NCI-H524 (cell line): ENCODE measurements at places on chromosomes 2 and 18.

GRCh38 chr2:181742922-181743722 is 62.8 kb upstream of the NEUROD1 start:
- no peak for DNase-seq

DNA sequence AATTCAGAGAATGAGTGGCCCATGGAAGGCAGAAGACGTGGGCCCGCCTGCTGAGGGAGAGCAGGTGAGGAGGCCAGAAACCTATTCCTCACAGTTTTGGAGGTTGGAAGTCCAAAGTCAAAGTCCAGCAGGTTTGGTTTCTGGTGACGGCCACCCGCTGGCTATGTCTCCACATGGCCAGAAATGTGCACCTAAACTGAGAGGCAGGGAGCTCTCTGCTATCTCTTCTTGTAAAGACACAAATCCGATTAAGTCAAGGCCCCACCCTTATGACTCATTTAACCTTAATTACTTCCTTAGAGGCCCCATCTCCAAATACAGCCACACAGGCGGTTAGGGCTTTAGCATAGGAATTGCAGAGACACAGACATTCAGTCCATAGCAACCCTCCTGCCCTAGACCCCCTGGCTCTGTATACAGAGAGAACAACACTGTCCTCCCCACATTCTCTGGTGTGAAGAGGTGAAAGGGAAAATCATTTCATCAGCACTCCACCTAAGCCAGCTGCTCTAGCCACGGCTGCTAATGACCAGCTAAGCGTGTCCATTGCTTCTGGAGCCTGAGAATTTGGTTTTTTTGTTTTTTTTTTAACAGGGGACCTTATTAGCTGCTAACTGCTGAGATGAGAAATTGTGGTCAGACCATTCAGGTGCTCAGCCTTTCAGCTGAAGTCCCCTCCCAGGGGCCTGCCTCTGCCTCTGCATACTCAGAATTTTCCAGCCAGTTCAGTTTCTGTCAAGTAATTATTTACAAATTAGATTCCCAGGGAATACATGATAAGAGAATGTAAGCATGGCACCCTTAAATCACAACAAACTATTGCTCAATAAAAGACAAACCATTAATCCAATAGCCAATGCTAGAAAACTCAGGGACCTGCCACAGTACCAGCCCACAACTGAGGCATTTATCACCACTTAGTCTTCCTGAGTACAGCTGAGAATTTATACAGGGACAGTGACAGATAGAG is 368.7 kb upstream of the ID2 start:
- DNase-seq: peak; percentile 62

- no peak for DNase-seq
Observed at GRCh38 chr2:199940373-199940772, 14.9 kb downstream of the TYW5 start.

GRCh38 chr2:30149513-30149912 is 2.7 kb downstream of the YPEL5 start:
- no peak for DNase-seq

DNA sequence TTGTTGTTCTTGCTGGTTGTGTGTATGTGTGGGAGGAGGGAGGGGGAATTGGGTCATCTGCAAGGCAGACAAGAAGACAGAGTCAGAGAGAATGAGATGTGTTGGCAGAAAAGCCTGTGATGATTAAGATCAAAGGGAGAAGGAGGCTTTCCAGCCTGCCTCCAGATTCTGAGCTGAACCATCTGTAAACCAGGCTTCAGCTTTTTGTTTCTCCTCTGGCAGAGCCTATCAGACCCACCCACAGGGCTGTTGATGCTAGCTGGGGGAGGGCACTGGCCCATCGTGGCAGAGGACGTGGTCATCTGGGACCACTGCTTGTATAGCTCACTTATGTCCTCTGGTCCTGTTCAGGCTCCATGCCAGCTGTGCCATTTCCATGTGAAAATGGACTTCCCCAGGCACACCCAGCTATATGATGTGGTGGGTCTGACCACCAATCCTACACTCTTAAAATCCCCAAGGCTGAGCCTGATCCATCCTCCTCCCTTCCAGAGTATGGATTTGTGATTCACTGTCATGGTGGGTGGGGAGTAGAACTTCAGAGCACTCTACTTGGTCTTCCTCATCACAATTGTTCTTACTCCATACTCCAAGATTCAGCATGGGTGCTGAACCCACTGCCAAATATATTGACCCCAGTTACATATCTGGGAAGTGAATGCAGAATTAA is 27.8 kb upstream of the COL6A3 start:
- no peak for DNase-seq

DNA sequence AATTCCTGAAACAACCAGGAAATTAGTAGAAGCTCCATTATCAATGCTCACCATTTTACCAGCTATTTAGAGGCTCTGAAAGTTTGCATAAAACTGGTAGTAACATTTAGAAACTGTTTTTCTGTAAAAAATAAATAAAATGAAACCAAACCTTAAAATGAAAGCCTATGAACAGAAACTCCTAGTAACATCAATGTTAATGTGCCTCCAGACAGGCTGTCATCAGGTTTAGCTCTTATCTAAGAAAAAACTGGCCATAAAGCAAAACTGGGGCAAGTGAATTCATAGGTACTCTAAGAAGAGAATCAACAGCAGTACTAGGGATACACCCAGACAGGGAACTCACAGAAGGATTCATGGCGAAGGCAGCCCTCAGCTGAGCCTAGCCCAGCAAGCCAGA is 8.0 kb downstream of the E2F6 start:
- no peak for DNase-seq
